ENCODE measurements at places on chromosomes 11 and 22.
A peak's percentile ranks its signal among the peaks of the same experiment; 100 is the strongest.

DNA sequence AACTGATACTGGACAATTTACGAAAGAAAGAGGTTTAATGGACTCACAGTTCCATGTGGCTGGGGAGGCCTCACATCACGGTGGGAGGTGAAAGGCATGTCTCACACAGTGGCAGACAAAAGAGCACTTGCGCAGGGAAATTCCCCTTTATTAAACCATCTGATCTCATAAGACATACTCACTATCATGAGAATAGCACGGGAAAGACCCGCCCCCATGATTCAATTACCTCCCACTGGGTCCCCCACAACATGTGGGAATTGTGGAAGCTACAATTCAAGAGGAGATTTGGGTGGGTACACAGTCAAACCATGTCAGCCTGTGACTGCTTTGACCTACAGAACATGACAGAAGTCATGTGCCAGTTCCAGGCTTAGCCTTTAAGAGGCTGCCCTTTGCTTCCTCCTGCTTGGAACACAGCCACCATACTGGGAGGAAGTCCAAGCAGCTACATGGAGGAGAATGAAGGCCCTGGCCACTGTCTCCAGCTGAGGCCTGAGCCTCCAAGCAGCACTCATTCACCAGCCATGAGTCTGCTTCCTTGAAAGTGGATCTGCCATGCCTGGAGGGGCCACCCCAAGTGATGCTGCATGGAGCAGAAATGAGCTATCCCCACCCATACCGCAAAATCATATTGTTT lies 10.9 kb upstream of the GAL start:
- DNase-seq = no peak

DNA sequence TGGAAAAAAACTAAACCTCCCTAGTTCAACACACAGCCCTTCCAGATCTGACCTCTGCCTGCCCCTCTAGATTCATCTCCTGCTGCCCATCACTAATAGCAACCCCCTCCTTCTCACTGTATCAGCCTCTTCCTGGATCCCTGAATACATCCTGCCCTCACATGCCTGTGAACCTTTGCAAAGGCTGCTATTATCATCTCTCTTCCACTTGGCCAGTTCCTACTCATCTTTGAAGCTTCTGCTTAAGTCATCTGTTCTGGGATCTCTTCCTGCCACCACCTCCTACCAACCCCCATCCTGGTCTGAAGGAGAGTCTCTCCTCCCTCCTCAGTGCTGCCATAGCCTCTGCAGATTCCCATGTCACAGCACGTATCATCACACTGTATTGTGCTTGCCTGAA lies 38.0 kb upstream of the AMOTL1 start:
- DNase-seq = no peak

GRCh38 chr11:48095779-48096470 lies 115.6 kb downstream of the PTPRJ start:
- DNase-seq = no peak

- no peak for DNase-seq
Observed at GRCh38 chr11:104813532-104813931, 84.7 kb downstream of the CASP12 start.

DNA sequence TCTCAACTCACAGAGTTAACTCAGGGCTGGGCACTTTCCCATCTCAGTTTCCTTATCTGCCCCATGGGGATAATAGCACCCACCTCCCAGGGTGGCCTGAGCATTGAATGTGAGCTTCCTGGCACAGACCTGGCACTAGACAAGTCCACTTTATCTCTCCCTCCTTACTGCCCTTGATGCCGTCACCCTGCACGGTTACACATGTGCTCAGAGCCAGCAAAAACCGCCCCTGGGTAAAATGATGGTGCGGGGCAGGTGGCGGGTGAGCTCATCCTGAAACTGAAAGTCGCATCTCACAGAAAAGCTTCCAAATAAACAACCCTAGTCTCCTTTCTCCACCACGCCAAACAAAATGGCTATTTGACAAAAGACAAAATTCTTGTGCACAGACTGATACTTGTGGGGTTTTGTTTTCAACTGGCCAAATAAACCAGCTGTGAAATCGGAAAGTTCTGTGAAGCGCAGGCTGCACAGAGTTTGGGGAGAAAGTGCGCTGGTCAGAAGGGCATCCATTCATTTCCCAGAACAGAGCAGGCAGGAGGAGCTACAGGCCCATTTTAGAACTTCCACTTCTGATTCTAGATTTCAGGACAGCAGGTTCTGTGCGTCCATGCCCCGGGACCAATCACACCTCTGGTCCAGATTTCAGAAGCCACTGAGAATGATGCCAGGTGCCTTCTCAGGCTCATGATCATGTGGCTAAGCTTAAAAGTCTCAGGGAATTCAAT lies 138.1 kb downstream of the SHANK2 start:
- DNase-seq = no peak

DNA sequence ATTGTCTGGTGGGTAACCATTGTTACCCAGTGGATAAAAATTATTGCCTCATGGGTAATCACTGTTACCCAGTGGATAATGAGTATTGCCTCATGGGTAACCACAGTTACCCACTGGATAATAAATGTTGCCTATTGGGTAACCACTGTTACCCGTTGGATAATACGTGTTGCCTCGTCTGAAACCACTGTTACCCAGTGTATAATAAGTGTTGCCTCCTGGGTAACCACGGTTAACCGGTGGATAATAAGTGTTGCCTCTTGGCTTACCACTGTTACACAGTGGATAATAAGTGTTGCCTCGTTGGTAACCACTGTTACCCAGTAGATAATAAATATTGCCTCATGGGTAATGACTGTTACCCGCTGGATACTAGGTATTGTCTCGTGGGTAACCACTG lies 20.9 kb upstream of the NXPE4 start:
- no peak for DNase-seq

GRCh38 chr11:69501891-69502860 lies 20.7 kb downstream of the LINC01488 start:
- no peak for DNase-seq

DNA sequence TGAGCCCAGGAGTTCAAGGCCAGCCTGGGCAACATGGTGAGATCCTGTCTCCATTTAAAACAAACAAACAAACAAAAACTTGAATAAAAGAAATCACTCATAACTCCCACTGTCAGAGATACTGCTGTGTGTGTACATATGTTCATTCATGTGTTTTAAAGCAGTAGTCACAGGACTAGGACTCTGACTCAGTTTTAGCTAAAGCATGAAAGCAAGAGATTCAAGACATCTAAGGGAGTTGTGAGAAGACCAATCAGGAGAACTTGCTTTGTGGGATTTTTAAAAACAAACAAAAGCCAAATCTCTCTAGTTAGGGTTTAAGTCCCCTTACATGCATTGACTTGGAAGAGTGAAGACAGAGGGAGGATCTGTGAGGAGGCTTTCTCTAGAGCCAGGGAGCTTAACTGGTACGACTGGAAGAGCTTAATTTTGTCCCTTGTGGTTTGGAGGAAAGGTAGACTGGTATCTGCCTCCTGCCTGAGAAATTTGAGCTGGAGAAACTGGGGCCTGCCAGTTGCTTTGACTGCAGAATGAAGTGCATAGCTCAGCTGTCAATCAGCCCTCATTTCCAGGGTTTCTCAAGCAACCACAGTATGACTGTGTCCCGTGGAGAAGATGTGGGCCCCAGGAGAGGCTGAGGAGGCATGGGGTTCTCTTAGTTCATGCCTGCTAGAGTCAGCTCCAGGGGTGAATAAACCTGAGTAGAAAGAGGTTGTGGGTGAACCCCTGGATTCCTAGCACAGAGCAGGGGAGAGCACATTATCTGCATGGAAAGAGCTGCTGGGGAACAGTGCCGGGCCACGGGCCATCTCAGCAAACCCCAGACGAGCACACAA lies 30.6 kb downstream of the EXPH5 start:
- no peak for DNase-seq

DNA sequence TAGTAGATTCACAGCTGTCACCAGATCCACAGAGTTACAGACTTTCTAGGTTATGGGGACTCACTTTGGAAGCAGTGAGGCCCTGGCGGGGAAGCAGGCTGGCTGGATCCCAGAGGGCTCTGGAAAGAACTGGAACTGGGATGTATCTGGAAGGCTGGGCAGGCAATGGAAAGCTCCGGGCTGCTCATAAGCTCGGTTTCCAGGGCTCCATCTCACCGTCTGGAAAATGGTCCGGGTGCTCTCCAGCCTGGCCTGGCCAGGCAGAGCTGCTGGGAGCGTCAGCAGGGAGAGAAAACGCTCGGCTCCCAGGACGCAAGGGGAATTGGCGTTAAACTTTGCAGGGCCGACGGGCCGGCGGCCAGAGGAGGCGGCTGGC lies 335 bp upstream of the SEZ6L start:
- no peak for DNase-seq

- DNase-seq = no peak
Observed at GRCh38 chr11:16606784-16607674, 131.4 kb upstream of the C11orf58 start.

DNA sequence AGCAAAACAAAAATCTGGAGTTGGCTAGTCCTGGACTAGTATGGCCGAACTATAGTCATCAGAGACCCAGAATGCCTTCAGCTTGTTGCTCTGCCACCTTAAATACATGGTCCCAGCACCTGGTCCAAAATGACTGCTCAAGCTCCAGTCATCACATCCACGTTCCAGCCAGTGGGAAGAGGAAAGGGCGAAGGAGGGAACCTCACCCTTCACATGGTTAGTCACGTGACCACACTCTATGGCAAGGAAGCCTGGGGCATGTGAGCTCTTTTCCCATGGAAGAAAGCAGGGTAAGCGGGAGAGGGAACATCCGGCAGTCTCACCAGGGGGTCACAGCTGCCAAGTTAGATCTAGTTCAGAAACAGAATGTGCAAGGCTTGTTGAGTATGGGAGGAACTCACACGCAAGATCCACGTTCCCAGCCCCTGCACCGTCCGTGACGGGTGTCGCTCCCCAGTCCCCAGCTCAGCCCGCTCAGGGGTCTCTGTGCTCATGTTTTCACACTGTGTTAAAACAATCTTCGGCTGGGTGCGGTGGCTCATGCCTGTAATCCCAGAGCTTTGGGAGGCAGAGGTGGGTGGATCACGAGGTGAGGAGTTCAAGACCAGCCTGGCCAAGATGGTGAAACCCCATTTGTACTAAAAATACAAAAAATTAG lies 1.9 kb upstream of the ANO9 start:
- DNase-seq = no peak

DNA sequence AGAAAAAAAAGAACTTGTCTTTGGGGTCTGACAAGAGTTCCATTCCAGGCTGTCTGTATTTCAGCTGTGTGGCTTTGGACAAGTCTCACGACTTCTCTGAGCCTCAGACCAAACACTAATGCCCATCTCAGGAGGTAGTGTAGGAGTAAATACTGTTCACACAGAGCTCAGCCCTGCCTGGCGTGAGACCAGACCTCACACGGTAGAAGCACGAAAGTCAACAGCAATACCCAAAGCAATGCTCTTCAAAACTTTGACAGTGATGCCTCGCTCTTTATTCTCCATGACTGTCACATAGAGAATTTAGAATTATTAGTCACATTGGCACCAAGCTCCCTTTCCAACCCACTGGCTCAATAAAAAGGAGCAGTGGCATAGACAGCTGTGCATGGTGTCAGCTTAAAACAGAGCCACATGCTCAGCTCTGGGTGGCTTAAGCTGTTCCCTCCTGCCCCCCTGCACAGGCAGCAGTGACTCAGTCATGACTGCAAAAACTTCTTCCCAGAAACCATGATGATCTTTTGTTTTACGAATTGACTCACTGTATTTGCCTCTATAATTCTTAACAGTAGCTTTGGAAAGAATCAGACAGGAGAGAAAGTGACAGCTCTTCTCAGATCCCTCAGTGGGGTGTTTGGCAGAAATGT lies 74.0 kb upstream of the PHF21B start:
- no peak for DNase-seq

GRCh38 chr11:46378811-46379481 lies 2.5 kb upstream of the MDK start:
- DNase-seq = no peak

DNA sequence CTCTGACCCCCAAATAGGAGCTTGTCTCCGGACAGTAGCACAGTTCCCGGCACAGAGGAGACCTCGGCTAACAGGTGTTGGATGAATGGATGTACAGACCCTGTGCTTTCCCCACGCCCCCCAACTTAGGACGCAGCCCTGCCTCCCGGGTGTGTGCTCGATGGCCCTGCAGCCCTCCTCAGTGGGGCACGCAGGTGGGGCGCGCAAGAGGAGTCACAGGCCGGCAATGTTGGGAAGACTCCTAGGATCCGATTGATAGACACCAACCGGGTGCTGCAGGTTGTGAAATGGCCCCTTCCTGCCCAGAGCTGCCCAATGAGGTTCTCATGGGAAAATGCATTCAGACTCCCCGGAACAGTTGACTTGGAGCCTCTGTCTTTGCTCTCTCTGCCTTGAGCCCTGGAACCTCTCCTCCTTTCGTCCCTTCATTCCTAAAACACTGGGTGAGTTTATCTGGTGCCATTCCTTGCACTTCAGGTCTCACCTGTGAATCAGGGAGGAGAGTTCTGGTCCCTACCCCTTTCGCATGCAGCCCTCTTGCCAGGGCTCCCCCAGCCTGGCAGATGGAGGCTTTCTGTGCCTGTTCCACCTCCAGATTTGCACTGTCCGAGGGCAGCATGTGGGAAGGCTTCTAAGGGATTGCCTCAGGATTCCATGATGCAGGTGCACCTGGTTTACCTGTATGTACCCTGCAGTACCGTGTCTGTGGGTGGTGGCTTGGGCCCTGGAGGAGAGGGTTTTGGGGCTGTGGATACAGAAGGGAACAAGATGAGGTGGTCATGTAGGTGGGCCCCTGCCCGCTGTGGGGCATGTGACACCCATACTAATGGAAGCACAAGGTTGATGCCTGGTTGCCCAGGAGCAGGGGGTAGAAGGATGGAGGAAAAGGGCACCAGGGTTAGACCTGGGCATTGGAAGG lies 1.2 kb downstream of the MICALL1 start:
- no peak for DNase-seq

- no peak for DNase-seq
Observed at GRCh38 chr11:7671347-7672215, 1.7 kb downstream of the CYB5R2 start.

GRCh38 chr22:19766511-19767426 lies 6.2 kb downstream of the TBX1 start:
- DNase-seq = peak; percentile 77

GRCh38 chr11:73411031-73411430 lies 34.8 kb downstream of the RELT start:
- no peak for DNase-seq

DNA sequence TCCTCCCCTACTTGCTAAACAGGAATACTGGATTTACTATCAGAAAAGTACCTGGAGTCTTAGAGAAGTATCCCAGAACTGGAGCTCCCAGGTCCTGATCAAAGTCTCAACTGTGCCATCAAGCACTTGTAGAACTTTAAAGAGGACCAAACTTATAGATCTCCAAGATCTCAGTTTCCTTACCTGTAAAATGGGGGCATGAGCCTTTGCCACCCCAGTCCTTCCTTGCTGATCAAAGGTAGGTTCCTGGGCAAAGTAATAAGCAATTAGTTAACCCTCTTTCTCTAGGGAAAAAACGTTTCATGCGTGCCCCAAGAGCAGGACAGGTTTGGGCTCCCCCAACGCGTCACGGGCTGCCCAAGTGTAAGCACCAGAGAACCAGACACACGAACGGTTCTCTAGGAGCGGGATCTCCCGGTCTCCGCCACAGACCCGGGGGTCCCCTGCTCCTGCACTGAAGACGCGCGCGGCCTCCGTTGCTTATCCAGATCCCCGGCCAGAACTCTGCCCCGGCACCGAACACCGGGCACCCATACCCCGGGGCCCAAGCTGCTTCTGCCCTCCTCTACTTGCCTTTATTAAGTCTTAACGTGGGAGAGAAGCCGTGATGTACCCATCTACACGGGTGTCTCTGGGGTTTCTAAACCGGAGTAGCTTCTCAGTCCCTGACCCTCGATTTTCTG lies 505 bp downstream of the ZNF214 start:
- no peak for DNase-seq

GRCh38 chr11:110759972-110760381 lies 47.7 kb upstream of the ARHGAP20 start:
- no peak for DNase-seq

GRCh38 chr11:133940034-133940433 lies 16.7 kb downstream of the IGSF9B start:
- no peak for DNase-seq
